ENCODE measurements at places on chromosomes 6 and 20.

DNA sequence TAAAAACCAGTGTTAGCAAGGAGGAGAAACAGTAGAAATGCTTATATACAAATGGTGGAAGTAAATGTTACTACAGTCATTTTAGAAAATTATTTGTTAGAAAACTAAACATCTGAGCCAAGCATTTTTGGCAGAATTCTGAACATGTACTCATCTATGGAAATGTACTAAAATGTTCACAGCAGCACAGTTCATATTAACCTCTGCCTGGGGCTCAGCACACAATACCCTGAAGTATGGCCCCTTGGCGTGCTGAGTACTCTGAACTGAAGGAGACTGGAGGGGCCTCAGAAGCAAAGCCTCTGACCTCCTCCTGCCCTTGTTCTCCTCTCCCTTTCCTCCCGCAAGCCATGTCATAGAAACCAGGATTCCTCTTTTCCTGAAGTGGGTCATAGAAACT, 66.2 kb upstream of the RALGAPA2 start:
- no peak for DNase-seq

GRCh38 chr20:17610566-17611289, 40.9 kb downstream of the DSTN start:
- no peak for DNase-seq

DNA sequence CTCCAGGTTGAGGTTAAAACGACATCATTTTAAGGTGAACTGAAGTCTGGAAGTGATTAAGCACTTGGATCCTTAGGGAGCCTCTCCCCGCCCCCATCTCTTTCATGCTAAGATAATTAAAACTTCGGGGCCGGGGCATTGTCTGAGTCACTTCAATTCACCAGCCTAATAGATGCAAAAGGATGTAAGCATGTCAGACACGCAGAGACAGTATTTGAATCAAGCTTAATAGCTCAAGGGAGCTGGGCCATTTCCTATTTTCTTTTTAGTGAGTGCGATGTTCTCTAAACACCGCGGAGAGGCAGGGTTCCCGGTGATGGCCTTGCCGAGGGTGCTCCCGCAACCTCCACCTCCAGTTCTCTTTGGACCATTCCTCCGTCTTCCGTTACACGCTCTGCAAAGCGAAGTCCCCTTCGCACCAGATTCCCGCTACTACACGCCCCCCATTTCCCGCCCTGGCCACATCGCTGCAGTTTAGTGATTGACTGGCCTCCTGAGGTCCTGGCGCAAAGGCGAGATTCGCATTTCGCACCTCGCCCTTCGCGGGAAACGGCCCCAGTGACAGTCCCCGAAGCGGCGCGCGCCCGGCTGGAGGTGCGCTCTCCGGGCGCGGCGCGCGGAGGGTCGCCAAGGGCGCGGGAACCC, 516 bp upstream of the IRF4 start:
- DNase-seq, result no peak

GRCh38 chr6:85612690-85613474, 19.2 kb upstream of the SNX14 start:
- DNase-seq, result no peak

- no peak for DNase-seq
These were observed 10.8 kb upstream of the LY6G5C start for GRCh38 chr6:31691564-31692108.

GRCh38 chr6:15264902-15265761, 19.3 kb downstream of the JARID2 start:
- DNase-seq, result no peak

- no peak for DNase-seq
These were observed 47.2 kb downstream of the RFX6 start for GRCh38 chr6:116924245-116924644.
